ENCODE measurements at places on chromosomes 7 and 10.

DNA sequence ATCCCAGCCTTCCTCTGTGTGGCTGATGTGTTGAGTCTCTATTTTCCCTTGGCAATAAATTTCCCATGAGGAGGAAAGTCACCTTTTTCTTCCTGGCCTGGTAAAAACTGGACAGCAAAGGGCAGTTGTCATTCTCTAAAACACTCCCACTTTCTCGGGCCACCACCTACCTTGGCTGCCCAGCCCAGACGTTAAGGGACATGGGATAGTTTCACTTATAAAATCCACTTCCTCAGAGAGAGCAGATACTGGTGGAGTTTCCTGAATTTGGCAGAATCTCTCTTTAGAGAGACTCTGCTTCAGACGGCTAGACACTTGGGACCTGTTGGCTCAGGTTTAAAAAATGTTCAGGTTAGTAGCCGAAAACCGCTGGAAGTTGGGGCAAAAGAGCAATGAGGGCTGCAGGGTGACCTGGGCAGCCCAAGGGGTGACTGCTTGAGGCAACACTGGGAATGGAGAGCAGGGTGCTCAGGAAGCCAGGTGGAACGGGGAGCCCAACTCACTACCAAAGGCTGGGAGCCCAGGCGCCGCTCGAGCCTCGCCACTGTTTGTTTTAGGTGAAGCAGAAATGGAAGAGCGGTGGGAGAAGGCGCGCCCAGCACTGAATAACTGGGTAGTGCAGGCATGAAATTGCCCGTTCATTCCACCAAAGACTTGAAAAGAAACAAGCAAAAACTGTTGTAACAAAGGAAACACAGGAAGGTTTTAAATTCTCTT lies 186.1 kb downstream of the TRIL start:
- no peak for DNase-seq

DNA sequence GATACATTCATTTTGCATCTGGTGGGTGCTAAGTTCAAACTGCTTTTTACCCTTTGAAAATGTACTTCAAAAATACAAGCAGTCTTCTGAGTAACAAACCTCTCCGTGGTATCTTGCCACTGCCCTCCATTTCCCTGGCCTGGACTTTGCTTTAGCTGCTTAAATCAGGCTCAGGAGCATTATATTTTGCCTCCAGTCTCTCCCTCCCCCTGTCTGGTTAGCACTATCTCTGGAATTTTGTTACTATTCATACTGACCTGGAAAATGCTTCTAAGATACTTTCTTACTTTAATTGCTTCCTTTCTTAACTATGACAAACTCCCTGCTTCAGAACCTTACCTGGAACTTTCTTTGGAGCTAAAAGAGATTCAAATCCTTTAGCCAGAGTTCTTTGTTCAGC lies 369.8 kb downstream of the GFRA1 start:
- DNase-seq: no peak

DNA sequence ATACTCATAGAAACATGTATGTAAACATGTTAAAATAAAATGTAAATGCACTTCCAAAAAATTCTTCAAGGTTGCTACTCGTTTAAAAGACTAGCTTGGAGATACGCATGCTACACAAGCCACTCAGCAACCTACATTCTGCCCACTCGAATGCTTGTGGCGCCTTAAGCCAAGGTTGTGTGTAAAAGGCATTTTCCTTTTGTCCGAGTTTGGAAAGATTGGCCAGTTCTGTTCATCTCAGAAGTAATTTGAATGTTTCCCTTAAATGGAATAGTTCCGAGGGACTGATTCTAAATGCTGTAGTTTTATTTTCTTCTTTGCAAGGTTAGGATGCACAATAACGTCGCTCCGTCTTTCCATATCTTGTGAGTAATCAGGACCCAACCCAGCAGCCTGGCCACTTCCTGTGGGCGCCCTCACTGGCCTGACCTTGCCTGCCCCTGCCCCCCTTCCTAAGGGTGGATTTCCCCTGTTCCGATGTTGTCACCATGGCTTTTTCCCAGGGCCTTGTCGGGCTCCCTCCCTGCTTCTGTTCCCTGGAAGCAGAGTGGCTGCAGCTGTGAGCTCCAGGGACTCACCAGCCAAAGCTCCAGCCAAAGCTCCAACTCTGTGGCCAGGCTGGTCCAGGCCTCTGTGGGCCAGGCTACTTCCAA lies 70.6 kb downstream of the PTPRE start:
- DNase-seq: peak; percentile 63

DNA sequence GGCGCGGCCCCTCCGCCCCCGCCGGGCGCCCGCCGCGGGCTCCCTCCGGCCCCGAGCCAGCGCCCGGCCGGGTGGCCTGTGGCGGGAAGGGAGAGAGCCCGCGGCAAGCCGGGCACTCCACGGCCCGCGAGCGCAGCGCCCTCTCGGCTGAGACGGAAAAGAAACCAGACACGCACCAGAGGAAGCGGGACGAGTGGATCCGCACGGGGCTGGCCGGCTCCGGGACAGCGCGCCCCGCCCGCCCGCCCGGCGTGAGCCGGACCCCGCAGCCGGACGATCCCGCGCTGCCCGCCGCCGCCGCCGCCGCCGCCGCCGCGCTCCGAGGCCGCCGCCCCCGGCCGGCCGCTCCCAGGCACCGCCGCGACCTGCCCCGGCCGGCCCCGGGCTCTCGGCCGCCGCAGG lies 300 bp downstream of the ARHGAP21 start:
- DNase-seq: no peak

DNA sequence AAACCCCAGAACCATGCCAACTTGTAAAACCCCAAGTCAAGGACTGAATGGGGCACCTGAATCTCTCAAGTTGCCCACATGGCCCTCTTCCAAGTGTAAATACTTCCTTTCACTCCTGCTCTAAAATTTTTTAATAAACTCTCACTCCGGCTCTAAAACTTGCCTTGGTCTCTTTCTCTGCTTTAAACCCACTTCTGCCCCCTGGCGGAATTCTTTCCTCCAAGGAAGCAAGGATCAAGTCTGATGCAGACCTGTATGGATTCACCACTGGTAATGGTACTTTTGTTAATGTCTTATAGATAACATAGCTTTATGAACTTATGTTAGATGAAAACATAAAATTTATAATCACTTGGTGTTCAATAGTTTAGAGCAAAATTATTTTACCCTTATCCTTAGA lies 33.8 kb downstream of the SLC16A9 start:
- DNase-seq: no peak

GRCh38 chr7:150734254-150734653 lies 3.0 kb upstream of the GIMAP5 start:
- DNase-seq: no peak

DNA sequence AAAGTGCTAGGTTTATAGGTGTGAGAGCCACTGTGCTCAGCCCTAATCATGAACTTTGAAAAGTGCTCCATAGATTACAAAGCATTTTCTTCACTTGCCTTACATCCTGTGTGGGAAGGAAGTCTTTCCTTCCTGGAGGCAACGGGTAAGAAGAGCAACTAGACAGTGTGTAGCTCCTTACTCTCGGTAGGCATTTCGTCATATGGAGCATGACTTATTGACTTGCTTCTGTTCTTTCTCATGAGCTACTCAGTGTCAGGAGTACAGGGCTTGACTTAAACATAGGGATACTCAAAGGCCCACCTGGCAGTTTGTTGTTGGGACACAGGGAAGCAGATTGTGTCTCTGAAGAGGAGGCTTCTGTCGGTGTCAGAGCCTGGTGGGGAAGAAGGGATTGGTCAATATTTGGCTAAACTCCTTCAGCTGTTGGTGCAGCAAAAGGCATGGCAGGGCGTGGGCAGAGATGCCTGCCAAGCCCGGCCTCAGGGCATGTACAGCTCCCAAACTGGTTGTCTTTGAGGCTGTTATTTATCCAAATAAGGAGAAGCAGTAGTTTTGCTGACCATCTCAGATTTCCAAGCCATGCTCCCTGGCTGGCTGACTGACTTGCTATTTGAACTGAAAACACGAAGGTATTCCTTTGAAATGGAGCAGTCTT lies 248.9 kb downstream of the KIAA1217 start:
- no peak for DNase-seq

DNA sequence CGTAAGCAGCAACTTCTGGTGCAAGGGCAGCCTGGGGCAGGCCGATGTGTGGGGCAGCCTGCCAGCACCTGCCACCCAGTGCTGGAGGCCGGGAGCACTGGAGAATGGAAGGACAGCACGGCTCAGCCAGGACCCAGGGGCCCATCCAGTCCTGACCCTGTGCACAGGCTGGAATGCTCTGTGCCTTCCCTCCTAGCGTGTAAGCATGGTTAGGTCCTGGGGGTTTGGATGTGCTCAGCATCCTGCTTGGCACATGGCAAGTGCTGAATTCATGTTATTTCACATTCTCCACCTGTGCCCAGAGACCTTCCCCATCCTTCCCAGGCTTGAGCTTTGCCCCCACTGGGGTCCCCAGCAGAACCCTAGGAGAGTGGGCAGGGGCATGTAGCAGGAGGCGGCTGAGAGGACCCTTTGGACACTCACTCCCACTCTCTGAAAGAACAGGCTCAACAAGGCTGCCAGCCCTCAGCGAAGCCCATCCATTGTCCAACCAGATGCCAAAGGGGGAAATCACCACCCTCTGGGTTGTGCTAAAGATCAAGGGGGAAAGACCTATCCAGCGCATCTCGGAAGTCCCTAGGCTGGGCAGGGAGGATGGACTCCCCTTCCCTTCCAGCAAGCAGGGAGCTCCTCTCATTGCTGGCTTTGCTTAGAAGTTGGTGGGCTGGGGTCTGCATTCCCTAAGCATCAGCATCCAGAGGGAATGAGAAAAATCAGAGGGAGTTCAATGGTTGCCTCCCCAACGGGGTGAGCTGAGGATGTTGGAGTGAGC lies 29.7 kb downstream of the ANXA8 start:
- DNase-seq: no peak

GRCh38 chr10:121165276-121165675 lies 314.1 kb downstream of the WDR11 start:
- DNase-seq: no peak

GRCh38 chr7:85185424-85186082 lies 1.3 kb downstream of the SEMA3D start:
- DNase-seq: peak; percentile 32

GRCh38 chr10:86389441-86390193 lies 23.0 kb upstream of the GRID1 start:
- no peak for DNase-seq

DNA sequence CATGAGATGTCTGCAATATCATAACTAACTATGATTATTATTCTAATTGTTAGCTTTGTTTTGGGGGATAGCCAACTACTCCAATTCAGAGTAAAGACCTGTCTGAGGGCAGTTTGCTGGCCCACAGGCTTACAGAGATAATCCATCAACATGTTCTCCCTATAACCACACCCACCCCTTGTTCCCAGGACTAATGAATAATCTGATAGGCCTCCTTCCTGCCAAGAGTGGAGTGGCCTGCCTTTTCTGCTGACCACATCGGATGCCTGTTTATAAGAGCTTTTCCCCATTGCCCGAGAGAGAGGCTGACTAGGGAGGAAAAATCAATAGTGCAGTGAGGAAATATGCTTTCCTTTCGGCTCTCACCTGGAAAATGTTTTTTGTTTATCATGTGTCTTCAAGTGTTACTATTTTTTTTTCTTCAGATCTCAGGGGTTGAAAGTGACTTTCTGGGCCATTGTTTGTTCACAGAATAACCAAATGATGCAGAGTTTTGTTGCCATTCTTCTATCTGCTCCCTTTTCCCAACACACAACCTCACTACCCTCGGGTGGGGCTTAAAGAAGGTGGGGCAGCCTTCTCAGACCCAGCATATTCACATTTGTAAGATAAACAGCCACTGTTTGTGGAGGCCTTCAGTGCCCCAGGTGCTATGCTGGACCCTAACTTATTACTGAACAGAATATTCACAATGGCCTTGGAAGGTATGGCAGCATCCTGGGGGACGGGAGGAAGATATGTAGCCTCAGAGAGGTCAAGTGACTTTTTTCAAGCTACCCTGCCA lies 38.4 kb downstream of the PLPP4 start:
- no peak for DNase-seq

- DNase-seq: no peak
Observed at GRCh38 chr10:507908-508444, 181.5 kb downstream of the DIP2C start.

- DNase-seq: no peak
Observed at GRCh38 chr10:96252730-96253129, 18.6 kb downstream of the BLNK start.

GRCh38 chr7:24863626-24864025 lies 106.4 kb upstream of the GSDME start:
- DNase-seq: no peak

DNA sequence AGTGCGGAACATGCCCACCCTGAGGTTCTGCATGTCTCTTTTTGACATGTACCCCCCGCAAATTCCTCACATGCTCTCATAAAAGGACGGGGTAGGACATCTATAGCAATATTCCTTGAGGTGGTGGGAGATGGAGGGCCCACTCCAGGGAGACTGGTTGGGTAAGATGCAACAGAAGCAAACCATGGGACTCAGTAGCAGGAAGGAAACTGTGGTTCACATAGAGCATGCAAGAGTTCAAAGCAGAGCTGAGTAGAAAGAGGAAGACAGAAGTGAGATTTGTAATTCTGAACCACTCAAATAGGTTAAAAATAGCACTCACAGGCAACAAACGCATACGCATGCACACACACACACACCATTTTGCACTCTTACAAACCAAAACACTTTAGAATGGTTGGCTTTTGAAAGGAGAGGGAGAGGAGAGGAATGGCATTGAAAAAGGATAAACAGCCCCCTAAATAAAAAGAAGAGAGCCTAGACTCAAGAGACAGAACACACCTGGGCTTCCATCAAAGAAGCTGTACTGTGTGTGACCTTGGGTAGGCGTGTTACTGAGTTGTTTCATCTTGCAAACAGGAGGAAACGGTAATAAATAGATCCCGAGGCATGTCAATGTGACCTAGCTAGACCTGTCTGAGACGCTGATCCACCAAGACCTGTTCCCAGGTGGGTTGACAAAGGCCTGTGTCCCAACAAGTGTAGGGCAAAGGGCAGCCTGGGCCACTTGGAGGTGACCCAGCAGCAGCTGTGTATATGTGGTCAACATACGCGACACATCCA lies 77.6 kb upstream of the LRRC4 start:
- no peak for DNase-seq

DNA sequence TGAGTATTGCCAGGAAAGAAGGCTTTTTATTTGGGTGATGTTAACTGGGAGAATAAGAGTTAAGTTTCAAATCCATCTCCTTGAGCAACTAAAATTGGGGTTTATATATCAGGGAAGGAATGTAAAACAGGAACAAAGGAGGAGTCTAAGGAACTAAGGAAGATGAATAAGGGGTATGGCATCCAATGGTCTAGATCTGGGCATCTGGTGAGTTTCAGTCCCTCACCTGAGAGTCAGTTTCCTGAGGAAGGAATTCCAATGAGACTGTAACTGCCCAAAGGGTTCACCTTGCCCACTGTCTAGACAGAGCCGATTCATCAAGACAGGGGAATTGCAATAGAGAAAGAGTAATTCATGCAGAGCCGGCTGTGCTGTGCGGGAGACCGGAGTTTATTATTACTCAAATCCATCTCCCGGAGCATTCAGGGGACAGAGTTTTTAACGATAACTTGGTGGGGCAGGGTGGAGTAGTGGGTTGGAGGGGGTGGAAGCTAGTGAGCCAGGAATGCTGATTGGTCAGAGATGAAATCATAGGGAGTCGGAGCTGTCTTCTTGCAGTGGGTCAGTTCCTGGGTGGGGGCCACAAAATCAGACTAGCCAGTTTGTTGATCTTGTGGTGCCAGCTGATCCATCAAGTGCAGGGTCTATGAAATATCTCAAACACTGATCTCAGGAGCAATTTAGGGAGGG lies 188.3 kb upstream of the STK17A start:
- DNase-seq: no peak

- DNase-seq: no peak
Observed at GRCh38 chr7:10770176-10770575, 203.5 kb upstream of the PHF14 start.

GRCh38 chr7:19971956-19972355 lies 198.5 kb upstream of the TMEM196 start:
- no peak for DNase-seq

- no peak for DNase-seq
Observed at GRCh38 chr10:15796098-15796759, 64.1 kb downstream of the MINDY3 start.

GRCh38 chr7:121304102-121304658 lies 24.6 kb upstream of the WNT16 start:
- DNase-seq: no peak
